Activated T-helper 1 cell treated with anti-CD3 and anti-CD28 coated beads, Interleukin-2, amount 50 U/mL, for 16 hours (primary cell): ENCODE measurements at places on chromosomes 4 and X.

DNA sequence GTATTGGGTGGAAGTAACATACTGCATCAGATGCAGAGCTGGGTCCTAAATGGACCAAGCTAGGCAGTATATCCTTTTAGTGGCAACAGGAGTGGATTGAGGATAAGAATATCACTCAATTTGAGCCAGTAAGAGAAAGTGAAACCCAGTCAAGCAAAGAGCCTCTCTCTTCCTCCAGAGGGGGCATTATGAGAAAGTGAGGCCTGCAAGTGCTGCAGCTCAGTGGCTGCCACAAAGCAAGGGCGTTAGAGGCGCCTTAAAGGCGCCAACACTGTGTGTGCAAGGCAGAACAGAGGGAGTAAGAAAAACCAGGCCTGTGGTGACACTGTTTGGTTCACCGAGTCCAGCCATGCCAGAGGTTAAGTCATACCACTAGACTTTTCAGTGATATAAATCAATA, 17.5 kb downstream of the STX18 start:
- DNase-seq, result no peak

DNA sequence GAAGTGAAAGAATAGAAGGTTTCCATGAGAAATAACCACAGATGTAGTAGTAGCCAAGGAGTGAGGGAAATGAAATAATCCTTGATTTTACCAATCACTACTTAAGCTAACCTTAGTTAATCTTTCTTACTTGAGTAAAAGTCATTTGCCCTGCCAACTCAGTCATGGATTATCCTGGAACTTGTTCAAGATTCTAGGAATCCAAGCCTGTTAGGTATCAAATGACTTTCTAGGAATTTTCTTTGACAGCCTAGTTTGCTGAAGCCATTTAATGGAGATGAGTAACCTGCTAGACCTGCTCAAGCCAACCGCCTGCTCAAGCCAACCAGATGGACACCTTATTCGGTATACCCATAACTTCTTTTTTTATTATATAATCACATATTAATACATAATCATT, 180.5 kb downstream of the KLHL13 start:
- DNase-seq, result no peak

DNA sequence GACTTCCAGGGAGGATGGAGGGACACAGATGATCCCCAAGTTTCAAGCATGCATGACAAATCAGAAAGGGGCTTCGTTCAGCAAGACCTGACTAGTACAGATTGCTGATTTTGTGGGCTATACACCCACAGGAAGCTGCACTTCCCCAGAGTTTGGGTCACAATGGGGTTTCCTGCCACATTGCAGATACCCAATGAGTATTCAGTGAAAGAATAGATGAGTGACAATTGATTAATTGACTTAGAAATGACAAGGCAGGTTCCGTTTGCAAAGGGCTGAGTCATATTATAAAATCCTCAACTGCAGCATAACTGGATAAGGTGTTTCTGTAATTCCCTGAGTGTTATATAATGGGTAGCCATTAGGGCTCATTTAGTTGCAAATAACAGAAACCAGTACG, 146.6 kb upstream of the TBL1X start:
- no peak for DNase-seq

- DNase-seq, result no peak
Observed at GRCh38 chr4:30808276-30808675, 88.1 kb downstream of the PCDH7 start.

DNA sequence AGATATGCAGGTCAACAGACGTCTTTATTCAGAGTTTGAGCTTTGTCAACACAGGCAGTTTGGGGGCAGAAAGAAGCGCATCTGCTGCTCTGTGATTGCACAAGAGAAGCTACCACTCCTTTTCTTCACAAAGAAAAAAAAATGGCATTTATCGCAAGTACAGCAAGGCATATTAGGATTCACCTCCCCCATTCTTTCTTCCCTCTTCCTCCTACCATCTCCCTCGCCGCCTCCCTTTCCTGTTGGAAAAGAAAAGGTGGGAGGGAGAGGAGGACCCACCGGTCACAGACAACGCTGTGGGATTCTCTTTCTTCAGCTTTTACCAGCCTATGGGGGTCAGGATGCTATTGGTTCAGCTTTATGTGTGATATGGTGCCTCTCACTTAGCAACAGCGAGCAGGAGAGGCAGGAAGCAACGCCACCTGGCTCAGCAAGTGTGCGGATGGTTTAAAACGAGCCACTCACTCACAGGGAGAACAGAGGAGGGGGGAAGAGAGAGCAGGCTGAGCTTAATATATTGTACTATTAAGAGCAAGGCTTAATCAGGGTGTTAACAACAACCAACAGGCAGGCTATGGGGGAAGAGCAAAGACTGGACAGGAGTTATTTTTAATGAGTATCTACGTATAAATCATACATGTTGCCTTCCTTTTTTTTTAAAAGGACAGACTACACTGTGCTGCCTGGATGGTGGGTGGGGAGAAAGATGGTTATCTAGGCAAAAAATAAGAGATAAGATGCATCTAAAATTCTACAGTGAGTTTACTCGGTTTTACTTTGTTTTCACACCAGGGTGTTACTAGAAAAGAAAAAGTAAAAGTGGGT, 104.7 kb downstream of the MAML3 start:
- DNase-seq, result no peak
